ENCODE measurements at places on chromosomes 5 and 9.

GRCh38 chr9:112203536-112203935 lies 28.4 kb upstream of the SUSD1 start:
- no peak for DNase-seq

DNA sequence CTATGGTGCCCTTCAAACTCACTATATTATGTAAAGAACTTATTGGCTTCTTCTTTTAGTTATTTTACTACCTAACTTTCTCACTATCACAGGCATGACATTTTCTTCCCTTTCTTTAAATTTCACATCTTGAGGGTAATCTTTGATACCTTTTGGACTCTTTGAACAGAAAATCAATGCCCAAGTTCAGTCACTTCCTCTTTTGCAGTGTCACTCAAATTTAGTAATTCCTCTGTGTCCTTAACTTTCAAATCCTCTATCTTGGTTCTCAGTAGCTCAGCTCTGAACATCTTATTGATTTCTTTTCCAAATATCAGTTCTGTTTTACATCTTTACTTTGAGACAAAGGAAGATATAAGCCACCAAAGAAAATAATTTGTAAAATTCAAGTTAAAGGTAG lies 25.5 kb downstream of the CNTLN start:
- no peak for DNase-seq

DNA sequence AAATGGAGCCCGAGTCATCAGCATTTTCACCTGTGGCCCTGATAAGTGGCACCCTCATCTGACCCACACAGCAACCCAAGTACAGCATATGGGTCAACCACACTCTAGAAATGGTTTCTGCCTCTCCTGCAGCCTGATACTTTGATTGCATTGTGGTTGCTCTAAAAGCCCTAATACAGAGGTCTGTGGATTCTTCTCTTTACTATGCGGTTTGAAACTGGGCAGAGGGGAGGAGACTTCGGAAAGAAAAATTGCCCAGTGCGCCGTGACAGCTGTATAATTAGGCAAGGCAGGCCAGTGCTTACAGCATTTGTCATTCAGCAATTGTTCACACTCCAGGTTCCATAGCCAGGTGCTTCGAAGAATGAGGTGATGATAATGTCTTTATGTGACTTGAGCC lies 361.0 kb downstream of the NFIB start:
- DNase-seq, result no peak

DNA sequence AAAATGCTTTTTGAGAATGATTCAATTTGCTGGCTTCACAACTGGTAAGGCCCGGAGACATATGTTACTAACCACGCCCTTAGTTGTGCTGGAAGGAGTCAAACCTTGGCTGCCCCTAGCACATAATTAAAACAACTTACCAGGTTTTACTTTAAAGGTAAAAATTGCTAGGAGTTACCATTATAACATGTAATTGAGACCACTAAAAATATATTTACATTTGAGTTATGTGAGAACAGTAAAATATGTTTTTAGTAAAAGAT lies 435.6 kb upstream of the CDH9 start:
- DNase-seq, result no peak

DNA sequence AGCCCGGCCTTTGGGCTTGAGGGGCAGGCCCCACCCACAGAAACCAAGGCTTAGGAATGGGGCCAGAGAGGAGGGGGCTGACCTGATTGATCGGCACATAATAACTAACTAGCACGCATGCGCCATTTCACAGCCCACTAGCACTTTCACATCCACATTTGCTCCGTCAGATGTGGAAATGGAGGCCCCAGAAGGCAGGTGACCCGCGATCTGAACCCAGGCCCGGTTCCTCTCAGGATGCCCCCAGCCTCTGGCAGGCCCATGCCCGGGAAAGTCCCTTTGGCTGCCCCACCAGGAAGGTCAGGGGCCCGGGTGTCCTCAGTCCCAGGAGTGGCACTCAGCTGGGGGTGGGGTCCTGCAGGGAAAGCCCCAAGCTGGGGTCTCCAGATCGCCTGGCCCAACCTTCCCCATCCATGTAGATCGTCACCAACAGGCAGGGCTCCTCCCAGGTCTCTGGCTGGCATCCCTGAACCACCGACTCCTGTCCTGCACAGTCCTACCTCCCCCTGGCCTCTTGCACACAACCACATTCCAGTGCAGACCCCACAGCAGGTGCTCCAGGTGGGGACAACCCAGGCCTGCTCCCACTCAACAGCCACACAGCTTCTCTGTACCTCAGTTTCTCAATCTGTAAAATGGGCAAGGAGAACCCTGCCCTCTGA lies 46.7 kb downstream of the VAV2 start:
- DNase-seq, result no peak

DNA sequence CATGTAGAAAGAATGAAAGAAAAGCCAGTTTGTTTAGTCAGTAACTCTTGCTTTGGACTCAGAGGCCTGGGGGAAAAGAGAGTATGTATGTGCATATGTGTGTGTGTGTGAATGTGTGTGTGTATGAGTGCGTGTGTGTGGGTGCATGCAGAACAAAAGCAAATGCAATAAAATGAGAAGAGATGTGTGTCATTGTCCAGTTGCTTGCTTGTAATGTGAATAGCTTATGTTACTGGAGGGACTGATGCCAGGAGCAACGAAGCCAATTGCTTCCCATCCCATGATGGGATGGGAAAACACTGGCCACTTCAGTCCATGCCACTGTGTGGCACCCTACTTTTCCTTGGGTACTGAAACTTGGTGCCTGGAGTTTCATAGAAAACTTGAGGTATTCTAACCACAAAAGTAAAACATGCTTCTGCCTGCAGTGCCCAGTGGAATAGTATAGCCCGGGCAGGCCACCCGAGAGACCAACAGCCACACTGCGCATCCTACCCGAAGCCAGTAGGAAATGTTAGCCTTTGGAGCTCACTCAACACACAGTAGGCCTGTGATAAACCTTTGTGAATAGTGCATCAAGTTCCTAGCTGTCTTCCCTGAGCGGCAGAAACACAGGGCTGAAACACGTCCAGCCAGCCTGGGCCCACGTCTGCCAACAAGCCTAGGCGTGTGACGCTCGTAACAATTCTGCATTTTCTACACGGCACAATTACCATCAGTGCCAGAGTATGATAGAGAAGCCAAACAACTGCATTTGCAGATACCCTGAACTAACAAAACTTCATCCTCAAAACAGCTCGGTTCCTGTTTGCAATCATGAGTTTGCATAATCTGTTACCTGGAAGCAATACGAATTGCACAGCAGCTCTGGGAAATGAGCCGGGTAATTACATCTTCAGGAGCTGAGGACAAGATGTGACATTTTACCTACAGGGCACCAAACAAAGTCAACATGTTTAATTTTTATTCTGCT lies 198.1 kb downstream of the SYK start:
- DNase-seq, result no peak

Measured in brain pericyte (primary cell).